ENCODE measurements at places on chromosomes 13 and 19.

GRCh38 chr13:45682494-45683008 is 19.6 kb upstream of the CBY2 start:
- no peak for DNase-seq

DNA sequence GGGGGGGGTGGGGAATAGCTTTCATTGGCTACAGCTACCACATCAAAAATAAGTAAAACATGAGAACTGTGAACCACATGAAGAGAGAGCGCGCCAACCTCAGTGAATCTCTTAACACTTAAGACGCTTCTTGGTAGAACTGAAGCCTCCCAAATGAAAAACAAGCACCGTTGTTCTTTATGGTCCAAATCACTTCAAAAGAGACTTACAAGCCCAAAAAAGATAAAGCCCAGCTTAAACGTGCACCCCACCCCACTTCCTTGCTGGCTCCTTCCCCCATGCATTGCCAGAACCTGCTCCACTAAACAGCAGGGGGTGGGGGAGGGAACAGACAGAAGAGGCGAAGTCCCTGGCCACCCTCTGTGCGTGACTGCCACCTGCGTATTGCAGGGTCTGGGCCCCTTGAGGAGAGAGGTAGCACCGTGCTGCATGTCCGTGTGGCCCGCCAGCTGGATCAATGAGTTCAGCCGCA is 479.1 kb downstream of the FOXO1 start:
- no peak for DNase-seq

DNA sequence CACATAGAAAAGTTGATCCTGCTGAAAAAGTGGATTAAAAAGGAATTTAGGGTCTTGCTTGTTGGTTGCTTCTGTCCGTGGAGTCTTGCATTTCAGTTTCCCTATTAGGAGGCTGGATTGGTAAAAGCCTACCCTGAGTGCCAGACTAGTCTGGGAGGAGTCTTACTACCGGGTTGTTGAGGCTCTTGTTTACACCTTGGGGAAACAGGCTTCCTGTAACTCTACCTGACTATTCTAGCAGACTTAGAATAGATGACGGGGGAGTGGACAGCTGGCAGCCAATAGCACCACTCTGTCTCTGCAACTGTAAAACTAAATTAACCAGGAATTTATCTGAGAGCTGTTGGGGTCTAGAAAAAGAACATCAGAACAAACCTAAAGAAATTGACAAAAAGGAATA is 11.3 kb upstream of the MPHOSPH8 start:
- DNase-seq = no peak

DNA sequence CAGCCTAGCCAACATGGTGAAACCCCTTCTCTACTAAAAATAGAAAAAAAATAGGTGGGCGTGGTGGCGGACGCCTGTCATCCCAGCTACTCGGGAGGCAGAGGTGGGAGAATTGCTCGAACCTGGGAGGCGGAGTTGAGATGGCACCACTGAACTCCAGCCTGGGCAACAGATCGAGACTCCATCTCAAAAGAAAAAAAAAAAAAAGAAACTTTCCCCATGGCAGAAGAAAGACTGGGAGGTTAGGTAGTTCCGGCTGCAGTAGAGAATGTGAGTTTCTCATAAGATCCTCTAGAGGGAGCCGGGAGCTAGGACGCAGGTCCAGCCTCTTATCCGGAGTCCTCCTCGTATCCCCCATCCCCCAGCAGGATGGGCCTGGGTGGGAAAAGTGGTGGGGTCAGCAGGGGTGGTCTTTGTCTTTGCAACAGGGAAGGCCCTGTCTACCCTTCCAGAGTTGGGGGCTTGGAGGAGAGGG is 13.2 kb upstream of the CREB3L3 start:
- DNase-seq = peak; percentile 75

DNA sequence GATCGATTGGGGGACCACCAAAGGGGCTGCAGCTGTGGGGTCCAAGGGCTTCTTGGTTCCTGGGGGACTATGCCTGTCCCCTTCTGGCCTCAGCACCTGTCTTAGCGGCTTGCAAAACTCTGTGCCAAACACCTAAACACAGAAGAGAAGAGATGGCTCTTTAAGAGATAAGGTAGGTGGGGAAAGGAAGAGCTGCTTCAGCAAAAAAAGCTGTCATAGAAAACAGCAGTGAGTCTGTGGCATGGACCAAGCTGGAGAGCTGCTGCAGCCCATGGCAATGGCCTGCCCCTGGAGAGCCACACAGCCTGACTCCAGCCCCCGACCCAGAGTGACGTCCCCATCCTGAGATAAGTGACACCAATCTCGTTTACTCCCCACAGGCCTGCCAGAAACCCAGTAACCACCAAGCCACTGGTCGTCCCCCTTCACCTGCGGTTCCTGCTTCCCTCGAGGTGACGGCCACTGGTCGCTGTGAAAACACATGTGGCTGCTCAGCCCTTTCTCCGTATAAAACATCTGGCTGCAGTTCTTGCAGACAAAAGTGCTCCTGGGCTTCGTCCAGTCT is 25.0 kb upstream of the NAPA start:
- DNase-seq = no peak

GRCh38 chr19:8641908-8642547 is 11.6 kb downstream of the NFILZ start:
- DNase-seq = no peak

GRCh38 chr19:1470305-1471009 is 8.6 kb downstream of the C19orf25 start:
- peak; percentile 87 for DNase-seq

DNA sequence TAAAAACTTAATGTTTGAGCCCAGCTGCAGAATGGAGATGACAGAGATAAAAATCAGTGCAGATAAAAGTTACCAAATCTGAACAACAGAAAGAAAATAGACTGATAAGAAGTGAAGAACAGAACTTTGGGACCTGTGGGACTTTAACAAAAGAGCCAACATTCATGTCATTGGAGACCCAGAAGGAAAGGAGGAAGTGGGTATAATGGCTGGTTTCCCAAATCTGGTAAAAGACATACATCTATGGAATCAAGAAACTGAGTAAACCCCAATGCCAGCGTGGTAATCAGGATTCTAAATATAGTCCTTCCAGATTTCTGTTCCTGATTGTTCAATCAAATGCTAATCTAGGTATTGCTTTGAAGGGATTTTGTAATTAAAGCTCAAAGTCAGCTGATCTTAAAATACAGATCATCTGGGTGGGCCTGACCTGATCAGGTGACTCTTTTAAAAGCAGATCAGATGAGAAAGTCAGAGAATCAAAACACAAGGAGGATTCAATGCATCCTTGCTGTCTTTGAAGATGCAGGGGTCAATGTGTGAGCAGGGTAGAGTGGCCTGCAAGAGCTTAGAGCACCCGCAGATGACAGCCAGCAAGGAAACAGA is 25.3 kb upstream of the CEACAM20 start:
- no peak for DNase-seq

All from GM19239 (cell line).